ENCODE measurements at places on chromosomes 6 and 20. TPM values are rescaled to one million over a fixed set of nuclear protein-coding genes. Genes with fewer than 3 reads are reported as not detected.

OPRM1 gene
- polyA plus RNA-seq, result 1.5 TPM

FAM209B gene
- not detected for polyA plus RNA-seq

UFL1 gene
- 20.6 TPM for polyA plus RNA-seq

PRND gene
- not detected for polyA plus RNA-seq

CRISP3 gene
- polyA plus RNA-seq, result not detected

LINC00237 gene
- not detected for polyA plus RNA-seq

GSTA1 gene
- polyA plus RNA-seq, result not detected

CST7 gene
- not detected for polyA plus RNA-seq

DEFB124 gene
- not detected for polyA plus RNA-seq

XKR7 gene
- 9.6 TPM for polyA plus RNA-seq

RHAG gene
- polyA plus RNA-seq, result not detected

PNPLA1 gene
- polyA plus RNA-seq, result 0.26 TPM

TGIF2 gene
- polyA plus RNA-seq, result 3.3 TPM

SH3BGRL2 gene
- polyA plus RNA-seq, result 22.7 TPM

KCNK16 gene
- not detected for polyA plus RNA-seq

TRERF1 gene
- polyA plus RNA-seq, result 4.3 TPM

HMGCLL1 gene
- 54.2 TPM for polyA plus RNA-seq

SNX5 gene
- polyA plus RNA-seq, result 66.6 TPM

SYCP2L gene
- 9.4 TPM for polyA plus RNA-seq
